Stimulated activated CD8-positive, alpha-beta memory T cell treated with anti-CD3 and anti-CD28 coated beads, Interleukin-4, amount 100 ng/mL, for 4 hours (primary cell): ENCODE measurements at places on chromosomes 5 and 9.

DNA sequence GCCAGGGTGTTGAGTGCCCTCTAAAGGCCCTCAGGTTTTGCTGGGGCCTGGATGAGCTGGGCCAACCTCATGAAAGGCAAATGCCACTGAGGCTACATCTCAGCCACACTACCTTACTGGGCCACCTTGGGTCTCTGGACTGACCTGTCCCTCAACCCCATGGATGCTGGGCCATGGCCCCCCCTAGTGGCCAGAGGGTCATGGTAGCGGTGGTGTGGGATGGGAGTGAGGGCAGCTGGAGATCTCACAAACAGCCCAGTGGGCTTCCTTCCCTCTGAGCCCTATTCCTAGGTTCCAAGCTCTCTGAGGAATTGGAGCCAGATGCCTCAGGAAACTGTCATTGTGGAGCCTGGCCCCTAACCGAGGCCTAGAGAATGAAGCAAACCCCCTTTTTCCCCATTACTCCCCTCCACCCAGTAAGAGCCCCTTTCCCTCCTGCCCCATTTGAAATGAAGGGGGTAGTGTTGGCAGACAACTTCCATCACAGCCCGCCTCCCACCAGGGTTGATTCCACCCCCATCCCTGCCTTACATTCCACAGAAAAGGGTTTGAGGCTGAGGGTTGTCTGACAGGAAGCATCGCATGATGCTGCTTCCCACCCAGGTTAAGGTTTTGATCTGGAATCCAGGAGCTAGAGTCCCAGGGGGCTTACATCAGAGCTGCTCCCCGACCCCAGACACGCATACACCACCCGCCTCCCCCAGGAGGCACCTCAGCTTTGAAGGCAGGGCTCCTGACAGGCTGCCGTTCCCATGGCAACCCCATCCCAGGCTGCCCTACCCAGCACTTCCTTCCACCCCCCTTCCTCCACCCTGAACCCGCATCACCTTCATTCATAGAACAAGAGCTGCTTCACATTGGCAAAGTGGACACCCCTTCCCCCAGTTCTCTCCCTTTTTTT, 63.9 kb downstream of the PCDH1 start:
- DNase-seq, result peak; percentile 8

- DNase-seq, result no peak
Measured at GRCh38 chr5:31196309-31196708, 2.8 kb downstream of the CDH6 start.

GRCh38 chr9:30967476-30967875, 1417.0 kb upstream of the ACO1 start:
- no peak for DNase-seq

GRCh38 chr9:84978661-84979060, 309.1 kb downstream of the NTRK2 start:
- no peak for DNase-seq

DNA sequence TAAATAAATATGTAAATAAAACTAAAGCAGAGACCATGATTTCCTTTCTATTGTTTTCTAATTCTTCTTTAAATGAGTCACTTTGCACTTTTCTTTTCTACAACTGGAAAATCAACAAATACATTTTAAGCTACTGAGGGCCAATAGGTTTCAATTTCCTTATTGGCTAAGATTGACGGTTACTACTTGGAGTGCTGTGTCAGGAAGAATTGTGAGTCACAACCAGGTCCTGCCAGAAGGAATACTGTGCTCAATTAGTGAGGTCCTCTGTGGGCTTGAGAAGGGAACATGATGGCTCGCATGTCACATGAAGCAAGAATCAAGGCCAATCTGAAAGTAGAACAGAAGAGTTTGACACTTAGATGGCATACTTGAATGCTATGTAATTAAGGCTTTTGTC, 110.8 kb downstream of the HMHB1 start:
- DNase-seq, result no peak
